Stimulated activated CD4-positive, alpha-beta T cell treated with anti-CD3 and anti-CD28 coated beads, Interleukin-1b, Interleukin-23, amount 100 ng/mL, for 24 hours (primary cell): ENCODE measurements at places on chromosomes 11 and 22.

DNA sequence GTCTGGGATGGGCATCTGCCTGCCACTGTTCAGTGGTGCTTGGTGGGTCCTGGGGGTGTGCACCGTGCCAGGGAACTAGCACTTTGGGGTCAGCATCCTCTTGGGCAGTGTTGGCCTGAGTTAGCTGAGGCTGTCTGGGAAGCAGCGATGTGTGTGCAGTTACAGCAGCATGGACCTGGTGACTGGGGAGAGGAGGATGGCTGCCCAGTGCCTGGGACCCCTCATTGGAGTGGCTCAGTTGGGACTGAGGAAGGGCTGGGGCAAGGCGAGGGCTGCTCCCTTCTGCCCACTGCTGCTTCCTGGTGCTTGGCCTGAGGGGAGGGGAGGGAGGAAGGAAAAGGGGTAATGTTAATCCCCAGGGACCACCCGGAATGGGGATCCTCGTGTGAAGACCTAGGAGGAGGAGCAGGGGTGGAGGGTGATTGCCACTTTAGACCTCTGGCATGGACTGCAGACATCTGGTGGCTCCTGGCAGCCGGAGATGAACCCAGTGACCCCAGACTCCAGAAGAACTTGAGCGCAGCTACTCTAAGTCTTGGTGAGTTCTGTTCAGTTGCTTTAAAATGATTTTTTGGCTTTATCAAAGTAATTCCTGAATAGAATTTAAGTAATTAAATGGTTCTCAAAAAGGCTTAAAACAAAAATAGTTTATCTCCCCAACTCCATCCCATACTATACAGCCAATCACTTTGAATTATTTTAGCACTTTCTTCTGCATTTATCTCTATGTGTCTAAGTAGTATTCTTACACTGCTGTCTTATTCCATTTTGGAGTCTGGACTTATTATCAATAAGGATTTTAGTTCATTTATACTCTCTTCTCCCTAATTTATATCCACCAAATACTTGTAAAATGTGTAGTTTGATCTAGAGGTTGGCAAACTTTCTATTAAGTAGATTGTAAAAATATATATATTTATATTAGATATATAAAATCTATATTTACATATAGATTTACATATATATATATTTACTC is 15.4 kb upstream of the TMEM191C start:
- no peak for DNase-seq

DNA sequence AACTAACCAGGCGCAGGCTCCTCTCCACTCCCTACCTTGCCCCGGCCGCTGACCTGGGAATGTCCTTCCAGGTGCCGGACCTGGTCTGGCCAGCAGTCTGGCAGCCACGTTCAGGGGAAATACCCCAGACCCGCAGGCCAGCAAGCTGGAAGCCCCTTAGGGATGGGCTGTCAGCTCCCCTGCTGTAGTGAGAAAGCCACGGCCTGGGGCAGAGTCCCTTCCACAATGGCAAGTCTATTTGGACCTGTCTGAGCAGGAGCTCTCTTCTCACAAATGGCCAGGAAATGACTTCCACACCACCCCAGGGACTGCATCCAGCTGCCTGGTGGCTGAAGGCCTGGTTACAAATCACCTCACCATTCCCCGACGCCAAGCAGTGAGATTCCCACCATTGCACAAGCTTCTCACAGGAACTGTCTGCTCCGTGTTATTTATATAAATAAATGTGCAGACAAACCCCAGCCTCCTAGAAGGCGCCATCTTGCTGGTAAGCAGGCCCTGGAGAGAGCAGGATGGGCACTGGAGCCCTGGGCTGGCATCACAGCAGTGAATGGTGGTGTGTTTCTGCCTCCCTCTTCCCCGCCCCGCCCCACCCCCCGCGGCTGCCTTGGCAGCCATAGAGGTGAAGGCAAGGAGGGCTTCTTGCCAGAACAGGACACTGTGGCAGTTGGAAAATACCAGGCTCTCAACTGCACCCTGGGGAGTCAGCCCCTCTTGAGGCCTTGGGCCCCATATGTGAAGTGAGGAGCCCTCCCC is 23.7 kb downstream of the RSPH14 start:
- no peak for DNase-seq

GRCh38 chr22:47102648-47103047 is 340.2 kb downstream of the TBC1D22A start:
- no peak for DNase-seq

DNA sequence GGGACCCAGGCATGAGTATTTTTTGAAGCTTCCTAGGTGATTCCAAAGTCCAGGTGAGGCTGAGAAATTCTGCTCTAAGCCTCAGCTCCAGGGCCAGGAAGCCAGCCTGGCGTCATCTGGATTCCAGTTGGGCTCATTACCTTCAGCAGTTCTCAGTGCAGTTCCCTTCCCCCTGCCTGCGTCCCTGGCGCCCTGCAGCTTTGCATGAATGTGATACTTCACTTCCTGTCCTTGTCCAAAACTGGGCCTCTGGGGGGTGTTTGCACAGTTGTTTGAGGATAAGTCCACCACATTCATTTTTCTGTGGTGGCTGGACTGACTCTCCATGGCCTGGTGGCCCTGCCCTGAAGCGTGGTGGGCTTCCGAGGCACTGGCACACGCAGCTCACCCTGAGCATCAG is 98.1 kb downstream of the TENM4 start:
- DNase-seq: no peak

DNA sequence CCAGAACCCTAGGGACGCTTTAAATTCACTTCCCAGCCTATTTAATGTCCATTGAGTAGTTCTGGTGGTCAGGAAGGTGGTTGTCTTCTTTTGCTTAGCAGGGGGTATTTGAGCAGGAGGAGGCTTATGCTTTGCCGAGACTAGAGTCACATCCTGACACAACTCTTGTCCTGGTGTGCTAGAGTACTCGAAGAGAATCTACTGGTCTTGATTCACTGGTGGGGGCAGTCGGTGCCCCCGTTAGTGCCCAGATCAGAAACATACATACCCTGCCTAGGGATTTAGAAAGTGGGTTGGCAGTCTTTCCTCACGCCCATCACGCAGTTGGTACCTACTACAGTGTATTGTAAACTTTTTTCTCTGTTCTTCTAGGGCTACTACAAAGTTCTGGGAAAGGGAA is 2.7 kb downstream of the RPL27A start:
- no peak for DNase-seq

DNA sequence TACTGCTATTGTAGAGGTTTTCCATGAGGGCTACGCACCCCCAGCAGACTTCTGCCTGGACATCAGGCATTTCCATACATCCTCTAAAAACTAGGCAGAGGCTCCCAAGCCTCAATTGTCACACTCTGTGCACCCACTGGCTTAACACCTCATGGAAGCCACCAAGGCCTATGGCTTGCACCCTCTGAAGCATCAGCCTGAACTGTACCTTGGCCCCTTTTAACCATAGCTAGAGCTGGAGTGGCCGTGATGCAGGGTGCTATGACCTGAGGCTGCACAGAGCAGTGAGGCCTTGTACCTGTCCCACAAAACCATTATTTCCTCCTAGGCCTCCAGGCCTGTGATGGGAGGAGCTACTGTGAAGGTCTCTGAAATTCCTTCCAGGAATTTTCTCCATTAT is 33.9 kb downstream of the AAMDC start:
- DNase-seq: no peak

DNA sequence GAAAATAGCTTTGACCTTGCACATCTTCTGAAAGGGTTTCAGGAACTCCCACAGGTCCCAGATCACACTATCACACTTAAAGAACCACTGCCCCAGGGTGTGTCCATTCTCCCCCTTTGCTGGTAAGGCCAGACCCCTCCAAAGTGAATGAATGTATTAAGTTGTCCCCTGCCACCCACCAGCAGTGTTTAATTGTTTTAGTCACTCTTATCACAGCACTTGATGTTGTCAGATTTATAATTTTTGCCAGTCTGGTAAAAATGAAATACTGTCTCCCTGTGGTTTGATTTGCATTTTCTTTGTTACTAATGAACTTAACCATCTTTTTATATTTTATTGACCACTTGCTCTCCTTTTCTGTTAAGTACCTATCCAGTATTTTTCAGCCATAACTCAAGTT is 89.6 kb upstream of the RAB1B start:
- no peak for DNase-seq

- no peak for DNase-seq
Observed at GRCh38 chr11:111409915-111410314, 30.8 kb upstream of the POU2AF1 start.

DNA sequence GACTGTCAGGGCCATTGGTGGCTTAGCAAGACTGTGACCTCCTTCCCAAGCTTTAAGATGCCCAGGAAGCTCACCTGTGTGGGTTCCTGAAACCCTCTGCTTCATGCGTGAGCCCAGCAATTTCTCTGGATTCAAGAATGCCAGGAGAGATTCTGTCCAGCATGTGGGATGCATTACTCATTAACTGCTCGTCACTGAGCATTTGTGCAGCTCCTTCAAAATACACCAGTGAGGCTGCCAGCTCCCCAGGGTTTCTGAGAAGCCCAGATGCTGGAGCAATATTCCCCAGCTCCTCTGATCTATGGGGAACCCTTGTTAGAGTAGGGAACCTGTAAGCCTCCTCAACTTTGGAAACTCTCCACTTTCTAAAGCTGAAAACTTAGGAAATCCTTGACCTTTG is 126.5 kb downstream of the CHST1 start:
- no peak for DNase-seq

DNA sequence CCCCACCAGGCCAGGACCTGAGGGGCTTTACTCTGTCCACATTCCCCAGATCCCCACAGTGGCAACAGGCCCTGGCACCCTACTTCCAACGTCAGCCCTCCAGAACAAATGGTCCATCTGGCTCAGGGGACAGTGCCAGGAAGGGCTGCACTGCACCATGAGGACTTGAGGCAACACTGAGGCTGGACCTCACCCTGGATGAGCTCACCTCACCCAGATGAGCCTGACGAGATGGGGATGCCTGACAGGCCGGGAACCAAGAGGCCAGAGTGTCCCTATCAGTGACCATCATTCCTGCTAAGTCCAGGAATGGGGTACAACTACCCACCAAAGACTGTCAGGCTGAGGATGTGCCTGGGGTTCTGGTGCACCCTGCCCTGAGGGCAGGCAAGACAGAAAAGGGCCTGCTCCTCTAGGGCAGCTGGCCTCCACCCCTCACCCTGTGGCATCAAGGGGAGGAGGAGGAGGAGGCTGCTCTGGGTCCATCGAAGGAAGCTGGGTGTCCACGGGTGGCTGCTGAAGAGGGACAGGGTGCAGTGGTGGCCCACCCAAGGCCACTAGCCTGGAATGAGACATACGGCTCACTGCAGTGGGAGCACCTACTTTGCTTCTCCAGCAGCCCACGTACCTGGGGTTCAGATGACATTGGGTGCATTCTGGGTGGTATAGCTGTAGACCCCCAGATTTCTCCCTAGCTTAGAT is 14.6 kb downstream of the RSPH14 start:
- no peak for DNase-seq

DNA sequence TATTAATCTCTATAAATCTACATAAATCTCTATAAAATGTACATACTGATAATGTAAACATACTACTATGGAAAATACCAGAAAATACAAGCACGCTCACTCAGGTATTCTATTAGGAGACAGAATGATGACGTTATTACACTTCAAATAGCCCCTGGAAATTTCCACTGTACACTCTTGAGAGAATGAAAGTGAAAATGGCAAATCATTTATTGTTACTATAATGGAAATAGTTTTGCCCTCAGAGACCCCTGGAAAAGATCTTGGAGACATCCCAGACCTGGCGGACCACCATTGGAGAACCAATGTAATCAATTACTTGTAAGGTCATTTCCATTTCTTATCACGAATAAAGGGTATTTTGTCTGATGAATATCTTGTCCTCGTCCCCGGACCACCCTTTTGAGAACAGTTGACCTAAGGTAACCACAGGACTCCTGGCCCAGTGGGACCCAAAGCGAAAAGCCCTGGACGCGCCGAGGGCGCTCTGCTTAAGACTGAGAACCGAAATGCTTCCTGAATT is 509 bp upstream of the PRRG4 start:
- DNase-seq: no peak

- no peak for DNase-seq
Observed at GRCh38 chr11:340539-341512, 20.2 kb upstream of the IFITM3 start.

- no peak for DNase-seq
Observed at GRCh38 chr22:47020166-47020565, 257.7 kb downstream of the TBC1D22A start.

DNA sequence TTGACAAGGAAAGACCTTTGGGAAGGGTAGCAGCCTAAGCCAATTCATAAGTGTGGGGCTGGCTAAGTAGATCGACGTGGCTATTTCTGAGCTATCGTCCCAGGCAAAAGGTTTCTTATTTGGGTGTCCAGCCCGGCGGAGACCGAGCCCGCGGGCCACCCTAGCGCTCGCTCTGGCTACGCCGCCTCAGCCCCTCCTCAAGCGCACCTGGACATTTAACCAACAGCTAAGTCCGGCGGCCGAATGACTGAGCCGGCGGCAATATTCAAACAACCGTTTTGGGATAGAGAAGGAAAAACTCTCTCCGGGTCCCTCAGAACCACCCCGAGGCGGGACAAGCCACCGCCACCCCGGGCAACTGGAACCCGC is 457 bp downstream of the RNF141 start:
- DNase-seq: no peak

DNA sequence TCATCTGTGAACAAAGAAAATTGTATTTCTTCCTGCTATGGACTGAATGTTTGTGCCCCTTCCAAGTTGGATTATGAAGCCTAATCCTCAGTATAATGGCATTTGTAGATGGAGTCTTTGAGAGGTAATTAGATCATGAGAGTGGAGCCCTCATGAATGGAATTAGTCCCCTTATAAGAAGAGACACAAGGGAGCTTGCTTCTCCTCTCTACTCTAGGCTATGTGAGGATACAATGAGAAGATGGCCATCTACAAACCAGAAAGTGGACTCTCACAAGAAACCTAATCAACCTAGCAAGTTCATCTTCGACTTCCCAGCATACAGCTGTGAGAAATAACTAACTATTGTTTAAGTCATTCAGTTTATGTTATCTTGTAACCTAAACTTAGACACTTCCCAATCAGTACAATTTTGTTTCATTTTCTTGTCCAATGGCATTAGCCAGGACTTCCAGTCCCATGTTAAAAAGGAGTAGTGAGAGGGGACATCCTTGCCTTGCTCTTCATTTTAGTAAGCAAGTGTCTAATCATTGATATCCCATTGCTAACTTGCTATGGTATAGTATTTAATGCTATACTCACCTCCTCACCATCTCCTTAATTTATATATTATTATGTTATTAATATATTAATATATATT is 45.7 kb downstream of the PDGFD start:
- no peak for DNase-seq

GRCh38 chr22:10780281-10780680 is 4747.7 kb upstream of the OR11H1 start:
- DNase-seq: no peak

GRCh38 chr22:42427167-42427566 is 5.0 kb downstream of the NFAM1 start:
- no peak for DNase-seq

GRCh38 chr22:46159777-46160176 is 9.5 kb downstream of the PPARA start:
- no peak for DNase-seq

- DNase-seq: no peak
Observed at GRCh38 chr11:10488121-10488933, 33.3 kb downstream of the AMPD3 start.

- no peak for DNase-seq
Observed at GRCh38 chr22:23906641-23907040, 12.5 kb downstream of the MIF start.

- DNase-seq: no peak
Observed at GRCh38 chr11:21396342-21397008, 727.1 kb downstream of the NELL1 start.
